ENCODE measurements at places on chromosomes 1 and 21.

GRCh38 chr21:44805226-44805625 is 3.6 kb upstream of the UBE2G2 start:
- no peak for DNase-seq

- no peak for DNase-seq
Measured at GRCh38 chr21:45788637-45789506, 145.3 kb downstream of the PCBP3 start.

DNA sequence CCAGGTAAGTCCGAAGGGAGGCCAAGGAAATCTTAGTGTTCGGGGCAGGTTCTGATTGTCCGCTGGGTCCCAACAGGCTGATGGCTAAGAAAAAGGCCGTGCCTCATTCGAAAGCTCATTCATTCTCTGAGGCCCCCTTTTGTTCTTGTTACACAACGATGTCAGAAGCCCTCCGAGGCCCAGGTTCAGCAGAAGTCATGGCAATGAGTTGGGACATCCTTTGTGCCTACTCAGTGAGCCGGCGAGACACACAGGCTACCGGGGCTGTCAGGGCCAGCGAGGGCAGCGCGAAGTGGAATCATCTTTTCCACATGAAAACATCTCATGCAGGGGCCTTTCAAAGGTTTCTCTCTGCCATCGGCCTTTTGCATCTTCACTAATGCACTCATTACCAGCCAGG is 49.0 kb upstream of the EFHD2 start:
- DNase-seq = no peak

DNA sequence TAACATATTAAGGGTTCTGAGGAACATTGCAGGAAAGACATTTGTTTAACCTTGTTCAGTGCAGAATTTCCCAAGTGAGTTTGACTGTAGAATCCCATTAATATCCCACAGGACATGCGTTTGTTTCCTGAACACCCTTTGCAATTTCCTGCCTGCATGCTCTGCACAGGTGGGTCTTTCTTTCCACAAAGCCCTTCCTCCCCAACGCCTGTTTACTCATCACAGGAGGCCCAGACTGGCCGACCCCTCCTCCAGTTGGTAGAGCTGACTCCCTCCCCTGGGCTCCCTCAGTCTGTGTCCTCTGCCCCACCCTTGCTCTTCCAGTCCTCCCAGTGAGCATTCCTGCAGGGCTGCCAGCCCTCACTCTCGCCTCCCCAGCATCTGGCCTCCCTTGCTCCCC is 47.5 kb upstream of the CTPS1 start:
- no peak for DNase-seq

All from activated CD4-positive, CD25-positive, alpha-beta regulatory T cell (primary cell).